Activated CD4-positive, alpha-beta memory T cell treated with anti-CD3 and anti-CD28 coated beads for 36 hours (primary cell): ENCODE measurements at places on chromosomes 7 and 10.
A peak's percentile ranks its signal among the peaks of the same experiment; 100 is the strongest.

GRCh38 chr10:120562956-120563355 is 105.9 kb downstream of the PLPP4 start:
- H3K36me3 ChIP-seq: no peaks in the 10 kb centered on the region
- no peak for DNase-seq
- H3K4me1 ChIP-seq: no peaks in the 10 kb centered on the region
- no peak overlapping the region for H3K27ac ChIP-seq

- peaks cover 2% of the 10 kb centered on the region for H3K27me3 ChIP-seq
- H3K27ac ChIP-seq: no peak overlapping the region
- no peak overlapping the region for H3K4me3 ChIP-seq
- no peak for DNase-seq
- no peaks in the 10 kb centered on the region for H3K36me3 ChIP-seq
Measured at GRCh38 chr7:65233409-65234034, 140.1 kb upstream of the ZNF92 start.

GRCh38 chr10:99693933-99694583 is 34.7 kb downstream of the ENTPD7 start:
- H3K27me3 ChIP-seq: no peaks in the 10 kb centered on the region
- no peak overlapping the region for H3K4me3 ChIP-seq
- H3K27ac ChIP-seq: no peak overlapping the region
- H3K36me3 ChIP-seq: peaks cover 15% of the 10 kb centered on the region
- H3K4me1 ChIP-seq: no peaks in the 10 kb centered on the region
- DNase-seq: no peak

DNA sequence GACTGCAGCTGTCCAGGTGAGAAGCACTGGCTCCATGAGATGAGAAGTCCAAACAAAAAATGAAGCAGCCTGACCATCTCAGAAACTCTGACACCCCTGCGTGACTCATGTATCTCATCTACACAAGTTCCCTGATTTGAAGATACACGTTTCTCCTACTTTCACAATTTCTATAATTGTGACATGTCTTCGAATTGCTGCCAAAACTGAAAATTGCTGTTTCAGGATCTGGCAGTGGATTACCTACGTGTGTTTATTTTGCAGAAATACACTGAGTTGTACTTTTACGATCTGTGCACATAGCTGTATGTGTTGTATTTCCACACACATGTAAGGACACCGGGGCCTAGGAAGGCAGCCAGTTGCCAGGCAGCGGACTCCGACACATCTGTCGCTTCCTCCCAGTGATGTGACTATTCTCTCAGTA is 53.2 kb downstream of the LARP4B start:
- no peak overlapping the region for H3K4me3 ChIP-seq
- H3K27ac ChIP-seq: no peak overlapping the region
- no peaks in the 10 kb centered on the region for H3K27me3 ChIP-seq
- peaks cover 8% of the 10 kb centered on the region for H3K4me1 ChIP-seq

- no peaks in the 10 kb centered on the region for H3K36me3 ChIP-seq
- H3K4me1 ChIP-seq: no peaks in the 10 kb centered on the region
- H3K27me3 ChIP-seq: no peaks in the 10 kb centered on the region
Measured at GRCh38 chr10:54131833-54132232, 669.2 kb downstream of the PCDH15 start.

DNA sequence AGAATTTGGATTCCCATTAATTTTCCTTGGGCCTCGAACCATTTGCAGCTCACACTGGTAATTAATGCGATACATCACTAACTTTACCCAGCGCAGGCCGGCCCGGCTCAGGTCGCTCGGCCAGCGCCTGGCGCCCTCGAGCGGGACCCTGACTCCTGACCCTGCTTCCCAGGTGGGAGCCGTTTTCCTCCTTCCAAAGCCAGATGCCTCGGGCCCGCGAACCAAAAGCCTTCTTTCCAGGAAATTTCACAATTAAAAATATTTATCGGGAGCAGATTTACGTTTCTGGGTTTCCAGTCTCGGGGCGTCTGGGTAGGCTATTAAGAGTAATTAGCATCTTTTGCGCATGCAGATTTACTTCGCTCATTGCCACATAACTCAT is 12.2 kb downstream of the LBX1 start:
- H3K4me1 ChIP-seq: peaks cover 51% of the 10 kb centered on the region
- H3K27ac ChIP-seq: no peak overlapping the region
- DNase-seq: no peak
- H3K27me3 ChIP-seq: peaks cover 76% of the 10 kb centered on the region
- H3K4me3 ChIP-seq: no peak overlapping the region

DNA sequence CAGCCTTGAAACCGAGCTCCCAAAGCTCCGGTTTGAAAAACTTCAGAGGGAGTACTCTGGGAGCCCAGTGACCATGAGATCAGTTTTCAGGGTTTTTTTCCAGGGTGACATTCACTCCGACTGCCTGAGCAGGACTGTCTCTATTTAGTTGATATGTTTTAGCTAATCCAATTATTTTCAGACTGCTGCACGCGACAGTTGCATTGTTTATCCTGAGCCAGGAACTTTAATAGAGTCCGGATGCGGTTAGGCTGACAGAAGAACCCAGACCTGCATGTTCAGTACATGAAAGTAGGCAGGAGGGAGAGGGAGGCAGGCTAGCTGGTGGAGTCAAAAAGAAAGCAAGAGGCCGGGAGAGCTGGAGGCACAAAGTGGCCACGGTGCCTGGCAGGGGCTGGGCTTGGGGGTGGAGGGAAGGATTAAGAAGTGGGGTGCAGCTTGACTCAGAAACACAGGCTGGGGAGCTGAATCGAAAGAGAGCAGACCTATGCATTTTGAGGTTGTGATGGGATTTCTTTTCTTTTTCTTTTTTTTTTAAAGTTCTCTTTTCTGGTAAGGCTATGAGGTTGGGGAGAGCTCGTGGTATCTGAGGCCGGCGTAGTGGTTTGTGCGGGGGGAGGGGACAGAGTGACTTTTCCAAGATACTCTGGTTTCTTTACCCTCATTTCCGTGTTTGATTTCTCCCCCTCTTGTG is 5.7 kb downstream of the GATA3 start:
- peak; percentile 87 for DNase-seq
- peak overlapping the region; percentile 99 for H3K27ac ChIP-seq
- peaks cover 92% of the 10 kb centered on the region for H3K36me3 ChIP-seq
- H3K4me1 ChIP-seq: peaks cover 75% of the 10 kb centered on the region

- no peak overlapping the region for H3K27ac ChIP-seq
- no peak overlapping the region for H3K4me3 ChIP-seq
- peaks cover 2% of the 10 kb centered on the region for H3K4me1 ChIP-seq
- DNase-seq: no peak
- peaks cover 33% of the 10 kb centered on the region for H3K27me3 ChIP-seq
Measured at GRCh38 chr10:21171936-21172541, 274.9 kb upstream of the NEBL start.

- no peak overlapping the region for H3K27ac ChIP-seq
- DNase-seq: no peak
- no peaks in the 10 kb centered on the region for H3K27me3 ChIP-seq
- no peak overlapping the region for H3K4me3 ChIP-seq
- no peaks in the 10 kb centered on the region for H3K36me3 ChIP-seq
Measured at GRCh38 chr7:68729371-68729770, 868.9 kb upstream of the AUTS2 start.

GRCh38 chr10:69513617-69514016 is 59.6 kb downstream of the NEUROG3 start:
- H3K4me1 ChIP-seq: no peaks in the 10 kb centered on the region
- DNase-seq: no peak
- no peaks in the 10 kb centered on the region for H3K36me3 ChIP-seq

GRCh38 chr10:44347609-44348400 is 37.1 kb downstream of the CXCL12 start:
- H3K27me3 ChIP-seq: peaks cover 6% of the 10 kb centered on the region
- no peak overlapping the region for H3K27ac ChIP-seq
- no peak overlapping the region for H3K4me3 ChIP-seq
- no peaks in the 10 kb centered on the region for H3K4me1 ChIP-seq
- no peak for DNase-seq

- H3K4me3 ChIP-seq: no peak overlapping the region
- no peak overlapping the region for H3K27ac ChIP-seq
- no peaks in the 10 kb centered on the region for H3K36me3 ChIP-seq
- no peaks in the 10 kb centered on the region for H3K4me1 ChIP-seq
- no peak for DNase-seq
- peaks cover 5% of the 10 kb centered on the region for H3K27me3 ChIP-seq
Measured at GRCh38 chr7:157745721-157746709, 409.2 kb downstream of the DNAJB6 start.
